ENCODE measurements at places on chromosomes 2 and 18.

DNA sequence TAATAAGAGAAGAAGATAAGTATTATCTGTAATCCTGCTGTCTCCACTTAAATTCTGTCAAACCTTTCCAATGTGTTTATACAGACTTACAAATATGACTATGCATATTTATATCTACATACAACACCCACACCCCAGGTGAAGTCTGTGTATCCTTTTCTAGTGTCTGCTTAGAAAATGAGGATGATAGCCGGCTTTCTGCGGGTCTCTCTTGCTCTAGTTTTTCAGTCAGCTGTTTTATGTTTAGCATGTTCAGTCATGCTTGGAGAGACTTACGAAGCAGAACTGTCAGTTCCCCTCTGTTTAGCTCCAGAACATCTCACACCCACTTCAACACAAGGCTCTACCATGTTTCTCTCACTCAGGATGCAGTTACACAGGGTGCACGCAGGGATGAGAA lies 137.3 kb upstream of the NFATC1 start:
- no peak for DNase-seq

- DNase-seq = no peak
These were observed 30.1 kb upstream of the COPS8 start for GRCh38 chr2:237055386-237056100.

GRCh38 chr18:3960977-3961376 lies 494.1 kb downstream of the DLGAP1 start:
- no peak for DNase-seq

GRCh38 chr2:156474401-156474800 lies 38.2 kb downstream of the GPD2 start:
- DNase-seq = no peak

GRCh38 chr18:78855188-78855587 lies 124.4 kb upstream of the SALL3 start:
- no peak for DNase-seq

DNA sequence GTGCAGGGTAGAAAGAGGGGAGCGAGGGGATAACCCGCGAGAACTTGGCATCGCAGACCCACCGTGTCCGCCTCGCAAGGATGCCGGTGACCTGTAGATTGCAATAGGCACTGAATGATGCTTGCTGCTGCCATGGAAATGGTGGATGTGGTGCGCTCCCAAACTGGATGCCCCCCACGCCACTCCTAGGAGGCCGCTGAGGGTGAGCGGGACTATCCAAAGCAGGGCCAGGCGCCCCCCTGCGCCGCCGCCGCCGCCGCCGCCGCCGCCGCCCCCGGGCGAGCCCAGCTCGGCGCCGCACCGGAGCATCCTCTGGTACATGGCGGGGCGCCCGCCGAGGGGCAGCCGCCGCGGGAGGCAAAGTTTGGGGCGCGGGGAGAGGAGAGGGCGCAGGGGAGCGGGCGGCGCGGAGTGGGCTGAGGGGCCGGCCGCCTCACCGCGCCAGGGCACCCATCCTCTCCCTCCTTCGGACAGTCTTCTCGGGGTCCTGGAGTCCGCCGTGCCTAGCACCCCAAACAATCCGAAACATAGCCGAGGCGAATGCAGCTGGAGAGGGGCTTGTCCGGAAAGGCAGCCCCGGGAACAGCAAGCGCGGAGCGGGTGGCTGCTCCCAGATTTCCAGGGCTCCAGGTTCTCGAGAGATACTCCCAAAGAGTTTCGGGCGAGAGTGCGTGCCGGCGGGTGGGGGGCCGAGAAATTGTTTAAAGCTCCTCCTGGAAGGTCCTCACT lies 685.1 kb downstream of the NRXN1 start:
- no peak for DNase-seq

GRCh38 chr2:63926815-63927214 lies 85.1 kb downstream of the UGP2 start:
- no peak for DNase-seq

DNA sequence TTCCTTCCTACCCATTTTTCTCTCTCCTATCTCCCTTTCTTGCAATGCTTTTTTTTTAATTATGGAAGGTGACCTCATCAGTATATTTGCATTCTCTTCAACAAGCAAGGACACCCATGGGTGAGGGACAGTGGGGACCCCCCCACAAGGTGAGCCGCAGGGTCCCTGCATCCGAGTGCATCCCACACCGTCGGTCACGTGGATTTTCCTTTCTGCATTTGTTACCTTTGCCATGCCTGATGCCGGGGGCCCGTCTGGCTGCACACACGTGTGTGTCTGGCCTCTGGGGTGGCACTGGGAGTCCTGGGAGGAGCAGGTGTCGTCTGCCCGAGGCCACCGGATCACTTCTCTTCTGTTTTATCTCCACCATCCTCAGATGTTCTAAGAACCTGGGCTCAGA lies 30.1 kb upstream of the SNTG2 start:
- no peak for DNase-seq

DNA sequence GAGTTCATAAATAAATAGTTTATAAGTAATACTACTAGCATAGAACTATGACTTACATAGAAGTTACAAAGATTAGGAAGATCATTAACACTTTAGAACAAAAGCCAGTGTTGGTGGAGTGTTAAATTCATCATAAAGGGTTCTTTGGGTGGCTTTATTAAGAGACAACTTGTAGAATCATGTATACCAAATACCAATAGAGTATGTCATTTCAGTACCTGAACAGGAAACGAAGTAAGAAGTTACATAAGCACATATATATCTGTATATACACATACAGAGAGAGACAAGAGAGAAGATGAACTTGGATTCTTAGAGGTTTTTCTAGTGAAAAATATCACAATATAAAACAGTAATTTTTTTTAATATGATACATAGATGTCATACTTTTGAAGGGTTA lies 82.5 kb upstream of the OTX1 start:
- DNase-seq = no peak

DNA sequence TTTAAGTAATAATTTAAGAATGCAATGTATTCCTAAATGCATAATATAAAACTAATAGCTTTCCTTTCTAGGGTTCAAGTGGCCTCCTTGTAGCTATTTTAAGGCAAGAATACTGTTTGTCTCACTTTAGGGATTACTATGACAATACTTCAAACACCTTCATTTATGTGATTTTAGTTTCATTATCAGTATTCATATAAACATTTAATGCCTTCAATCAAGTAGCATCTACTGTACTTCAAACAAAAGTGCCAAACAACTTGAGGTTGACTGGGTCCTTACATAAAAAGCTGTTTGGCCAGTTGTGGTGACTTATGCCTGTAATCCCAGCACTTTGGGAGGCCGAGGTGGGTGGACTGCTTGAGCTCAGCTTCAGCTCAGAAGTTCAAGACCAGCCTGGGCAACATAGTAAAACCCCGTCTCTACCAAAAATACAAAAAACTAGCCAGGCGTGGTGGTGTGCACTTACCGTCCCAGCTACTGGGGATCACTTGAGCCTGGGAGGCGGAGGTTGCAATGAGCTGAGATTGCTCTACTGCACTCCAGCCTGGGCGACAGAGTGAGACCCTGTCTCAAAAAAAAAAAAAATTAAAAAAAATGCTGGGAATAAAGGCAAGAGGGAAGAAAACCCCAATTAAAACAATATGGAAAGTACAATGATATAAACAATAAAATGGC lies 9.3 kb downstream of the MEX3C start:
- DNase-seq = no peak

Data from T follicular helper cell (primary cell).